Activated T-cell treated with anti-CD3 and anti-CD28 coated beads, Interleukin-2, amount 50 U/mL, for 72 hours (primary cell): ENCODE measurements at places on chromosomes 13 and 19. TPM values are rescaled to one million over a fixed set of nuclear protein-coding genes. Genes with fewer than 3 reads are reported as not detected.

Gene PLIN3
- total RNA-seq, result 44.6 TPM

Gene LINGO3
- total RNA-seq, result not detected

Gene TNFSF9
- 3.4 TPM for total RNA-seq

Gene LHB
- not detected for total RNA-seq

GRCh38 chr19:56822755-56823154 lies 17.8 kb downstream of the PEG3 start:
- DNase-seq, result no peak
- H3K4me1 ChIP-seq, result no peaks in the 10 kb centered on the region
- H3K36me3 ChIP-seq, result peaks cover 18% of the 10 kb centered on the region
- no peaks in the 10 kb centered on the region for H3K27me3 ChIP-seq

DNA sequence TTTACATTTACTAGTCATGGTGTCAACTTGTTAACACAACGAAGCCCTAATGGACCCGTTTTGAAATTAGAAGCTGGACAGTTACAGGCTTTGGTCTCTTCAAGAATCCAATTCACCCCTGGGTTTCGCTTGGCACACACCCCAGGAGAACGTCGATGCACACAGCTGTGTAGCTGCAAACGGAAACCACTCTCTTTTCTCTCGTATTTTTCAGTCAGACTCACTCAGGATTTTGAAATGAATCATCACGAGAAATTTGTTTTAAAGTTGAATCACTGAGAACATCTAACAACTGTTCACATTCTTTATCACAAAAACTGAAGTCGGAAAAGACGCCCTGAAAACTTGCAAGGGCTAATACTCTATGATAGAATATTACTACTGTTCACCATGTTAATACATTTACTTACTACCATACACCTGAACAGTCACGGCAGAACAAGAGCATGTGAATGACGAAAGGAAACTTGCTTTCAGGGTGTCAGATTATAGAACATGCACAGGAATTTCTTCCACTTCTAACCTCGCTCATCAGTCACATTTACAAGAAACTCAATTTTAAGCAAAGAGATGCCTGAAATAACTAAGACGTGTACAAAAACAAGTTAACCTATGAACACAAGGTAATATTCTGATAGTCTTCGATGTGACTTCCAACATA lies 4.7 kb downstream of the PNMA8A start:
- peaks cover 14% of the 10 kb centered on the region for H3K4me1 ChIP-seq
- peaks cover 55% of the 10 kb centered on the region for H3K27me3 ChIP-seq
- no peaks in the 10 kb centered on the region for H3K36me3 ChIP-seq
- H3K27ac ChIP-seq, result peak overlapping the region; percentile 12

DNA sequence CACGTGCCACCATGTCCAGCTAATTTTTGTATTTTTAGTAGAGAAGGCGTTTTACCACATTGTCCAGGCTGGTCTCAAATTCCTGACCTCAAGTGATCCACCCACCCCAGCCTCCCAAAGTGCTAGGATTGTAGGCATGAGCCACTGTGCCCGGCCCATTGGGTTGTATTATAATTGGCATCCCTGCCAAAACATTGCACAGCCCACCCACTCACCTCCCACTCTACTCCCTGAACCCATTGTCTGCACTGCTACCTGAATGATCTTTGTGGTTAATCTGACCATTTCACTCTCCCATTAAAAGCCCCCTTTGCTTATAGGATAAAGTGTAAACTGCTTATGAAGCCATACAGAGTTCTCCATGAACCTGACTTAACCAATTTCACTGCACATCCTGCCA lies 26.3 kb upstream of the KCTD12 start:
- H3K4me1 ChIP-seq, result no peaks in the 10 kb centered on the region
- no peak for DNase-seq
- no peaks in the 10 kb centered on the region for H3K36me3 ChIP-seq
- no peak overlapping the region for H3K4me3 ChIP-seq

GRCh38 chr13:24180750-24181377 lies 20.3 kb downstream of the SPATA13 start:
- H3K4me3 ChIP-seq, result no peak overlapping the region
- no peak for DNase-seq
- H3K36me3 ChIP-seq, result peaks cover 8% of the 10 kb centered on the region
- H3K27ac ChIP-seq, result no peak overlapping the region
- peaks cover 50% of the 10 kb centered on the region for H3K4me1 ChIP-seq

DNA sequence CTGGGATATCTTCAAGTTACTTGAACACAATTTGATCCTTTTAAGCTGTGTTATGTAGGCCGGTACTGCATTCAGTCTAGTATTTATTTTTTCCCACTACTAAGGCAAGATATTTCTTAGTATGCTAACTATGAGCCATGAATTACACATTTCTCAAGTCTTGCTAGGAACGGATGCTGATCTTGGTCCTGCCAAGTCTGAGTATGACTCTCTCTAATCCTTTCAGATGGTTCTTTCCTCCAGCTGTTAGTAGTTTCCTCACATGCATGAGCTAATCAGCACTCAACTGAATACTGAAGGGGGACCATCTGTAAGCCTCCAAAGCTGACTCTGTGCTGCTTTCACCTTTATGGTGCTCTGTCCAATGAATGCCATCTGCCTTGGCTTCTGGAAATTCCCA lies 460.3 kb downstream of the KCTD12 start:
- no peak for DNase-seq
- no peak overlapping the region for H3K27ac ChIP-seq
- no peaks in the 10 kb centered on the region for H3K36me3 ChIP-seq
- H3K4me3 ChIP-seq, result no peak overlapping the region
- no peaks in the 10 kb centered on the region for H3K27me3 ChIP-seq
- no peaks in the 10 kb centered on the region for H3K4me1 ChIP-seq

DNA sequence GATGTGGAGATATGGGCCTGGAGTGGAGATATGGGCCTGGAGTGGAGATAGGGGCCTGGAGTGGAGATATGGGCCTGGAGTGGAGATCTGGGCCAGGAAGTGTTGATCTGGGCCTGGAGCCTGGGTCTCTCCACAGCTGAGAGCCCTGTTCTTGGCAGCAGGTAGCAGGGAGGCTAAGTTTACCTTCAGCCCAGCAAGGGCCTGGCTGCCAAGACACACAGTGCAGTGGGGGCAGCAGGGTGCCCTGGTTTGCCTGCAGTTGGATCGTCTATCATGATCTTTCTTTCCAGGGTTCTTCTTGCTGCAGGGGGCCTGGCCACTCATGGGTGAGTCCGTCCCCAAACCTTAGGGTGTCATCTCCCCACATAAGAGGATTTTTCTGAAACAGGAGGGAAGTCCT lies 687 bp downstream of the KIR3DL2 start:
- H3K4me3 ChIP-seq, result no peak overlapping the region
- H3K4me1 ChIP-seq, result no peaks in the 10 kb centered on the region
- no peak for DNase-seq
- H3K36me3 ChIP-seq, result no peaks in the 10 kb centered on the region

DNA sequence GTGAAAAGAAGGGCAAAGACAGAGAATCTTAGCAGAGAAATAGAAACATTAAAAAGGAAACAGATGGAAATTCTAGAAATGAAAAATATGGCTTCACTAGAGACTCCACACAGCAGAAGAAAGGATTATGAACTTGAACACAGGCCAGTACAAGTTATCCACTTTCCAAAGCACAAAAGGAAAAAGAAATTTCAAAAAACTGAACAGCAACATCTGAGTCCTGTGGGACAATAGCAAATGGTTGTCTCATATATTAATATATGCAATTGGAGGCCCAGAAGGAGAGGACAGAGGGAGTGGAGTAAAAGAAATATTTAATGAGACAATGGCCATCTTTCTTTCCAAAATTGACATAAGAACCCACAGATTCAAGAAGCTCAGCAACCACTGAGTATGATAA lies 141.7 kb upstream of the GJB6 start:
- peaks cover 1% of the 10 kb centered on the region for H3K36me3 ChIP-seq
- no peak overlapping the region for H3K27ac ChIP-seq
- no peak overlapping the region for H3K4me3 ChIP-seq

DNA sequence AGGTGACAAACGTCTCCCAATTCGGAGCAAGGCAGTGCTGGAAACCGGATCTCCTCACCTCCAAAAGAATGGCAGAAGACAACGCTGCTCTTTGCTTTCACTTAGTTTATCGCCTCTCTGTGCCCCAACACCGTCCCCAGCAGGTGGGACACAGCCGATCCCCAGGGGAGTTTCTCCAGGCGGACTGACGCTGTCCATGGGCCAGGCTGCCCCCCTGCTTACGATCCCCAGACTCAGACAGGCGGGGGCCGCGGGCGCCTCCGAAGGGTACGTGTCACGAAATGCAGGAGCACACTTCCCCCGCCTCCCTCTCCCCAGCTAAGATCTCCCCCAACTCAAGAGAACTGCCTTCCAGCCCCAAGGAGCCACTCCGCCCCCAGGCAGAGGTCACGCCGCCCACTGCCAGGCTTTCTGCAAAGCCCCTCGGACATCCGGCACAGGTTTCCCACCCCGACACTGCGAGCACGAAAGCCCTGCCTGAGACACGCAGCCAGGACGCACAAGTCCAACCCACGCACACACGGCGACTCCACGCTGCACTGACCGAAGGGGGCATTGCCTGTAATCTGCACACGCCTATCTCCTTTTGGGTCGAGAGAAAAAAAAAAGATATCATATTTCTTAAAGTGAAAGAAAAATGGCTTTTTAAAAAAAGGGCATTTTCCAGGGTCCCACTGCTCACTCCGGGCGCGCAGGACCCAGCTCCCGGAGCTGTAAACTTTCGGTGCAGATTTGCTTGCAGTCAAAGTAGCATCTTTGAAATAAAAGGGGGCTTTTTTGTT lies 2.0 kb downstream of the SPRY2 start:
- no peak overlapping the region for H3K27ac ChIP-seq
- peaks cover 1% of the 10 kb centered on the region for H3K36me3 ChIP-seq
- no peak overlapping the region for H3K4me3 ChIP-seq
